GM23338 (cell line): ENCODE measurements at places on chromosomes 16 and 17. TPM values are rescaled to one million over a fixed set of nuclear protein-coding genes. Genes with fewer than 3 reads are reported as not detected.

The TP53TG3F gene
- total RNA-seq = not detected in 2 replicates

DNA sequence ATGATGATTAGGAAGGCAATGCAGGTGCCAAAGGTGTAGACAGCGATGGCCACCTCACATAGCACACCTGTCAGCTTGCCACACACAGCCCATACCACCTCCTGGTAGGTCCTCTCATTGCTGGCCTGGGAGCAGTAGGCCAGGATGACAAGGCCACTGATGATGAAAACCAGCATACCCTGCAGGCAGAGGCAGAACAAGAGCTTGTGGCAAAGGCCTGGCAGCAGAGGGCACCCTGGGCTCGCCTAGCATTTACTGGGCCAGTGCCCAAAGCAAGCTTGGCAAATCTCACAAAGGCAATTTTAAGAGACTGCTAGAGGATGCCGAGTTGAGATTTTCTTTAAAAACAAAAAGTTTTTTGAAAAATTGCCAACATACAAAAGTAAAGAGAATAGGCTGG, 5.9 kb downstream of the SLC38A7 start:
- H3K4me3 ChIP-seq = no peak overlapping the region
- peaks cover 1% of the 10 kb centered on the region; the same call in 1 of the 2 replicates for H3K4me1 ChIP-seq
- DNase-seq = no peak
- no peaks in the 10 kb centered on the region; the same call in 1 of the 2 replicates for H3K36me3 ChIP-seq
- no peaks in the 10 kb centered on the region for H3K27me3 ChIP-seq

The PRDM7 gene
- not detected in 2 replicates for total RNA-seq

The KCNJ12 gene
- 0.97 and 2.4 TPM in 2 replicates for total RNA-seq

DNA sequence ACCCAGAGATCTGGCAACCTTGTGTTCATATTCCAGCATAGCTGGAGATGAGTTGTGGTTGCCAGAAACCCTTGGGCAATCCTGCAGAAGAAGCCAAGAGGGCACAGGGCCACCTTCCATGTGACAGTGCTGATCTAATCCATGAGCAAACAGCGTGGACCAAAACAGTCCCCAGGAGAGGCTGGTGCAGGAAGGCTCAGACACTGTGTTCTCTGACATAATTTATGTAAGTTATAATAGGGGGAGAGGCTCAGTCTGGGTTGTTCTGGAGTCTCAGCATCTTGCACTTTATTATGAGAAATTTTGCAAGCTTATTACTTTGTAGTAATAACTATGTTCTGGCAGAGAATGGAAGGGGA, 273.9 kb downstream of the HAPSTR1 start:
- no peaks in the 10 kb centered on the region for H3K36me3 ChIP-seq
- no peak overlapping the region for H3K4me3 ChIP-seq
- no peak overlapping the region for H3K27ac ChIP-seq
- H3K4me1 ChIP-seq = no peaks in the 10 kb centered on the region

The TBC1D26 gene
- total RNA-seq = 0.23 and 2.8 TPM in 2 replicates

The PPY gene
- not detected in 2 replicates for total RNA-seq

The EARS2 gene
- total RNA-seq = 58.3 and 89.1 TPM in 2 replicates

DNA sequence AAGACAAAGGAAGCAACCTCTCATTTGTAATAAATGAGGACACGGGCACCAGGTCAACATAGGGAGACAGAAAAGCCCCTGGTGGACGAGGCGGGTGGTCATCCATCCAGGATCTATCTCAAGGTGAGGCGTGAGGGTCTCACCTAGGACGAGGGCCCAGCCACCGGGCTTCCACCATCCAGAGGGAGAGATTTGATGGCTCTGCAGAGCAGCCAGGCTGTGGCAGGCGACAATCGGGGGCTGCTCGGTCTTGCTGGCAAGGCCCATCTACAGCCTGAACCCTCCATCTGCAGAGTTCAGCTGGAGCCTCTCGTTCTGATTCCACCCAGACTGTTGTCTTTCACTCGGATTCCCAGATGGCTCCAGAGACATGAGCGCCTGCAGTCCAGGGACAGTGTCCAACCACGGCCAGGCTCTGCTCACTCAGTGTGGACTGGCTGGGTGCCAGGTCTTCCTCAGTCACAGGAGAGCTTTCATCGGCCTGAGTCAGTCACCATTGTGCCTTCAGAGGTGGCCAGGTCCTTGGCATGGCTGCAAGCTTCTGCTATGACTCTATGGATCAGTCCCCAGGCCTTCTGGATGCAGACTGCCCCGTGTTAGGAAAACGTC, 5.9 kb downstream of the LITAFD start:
- no peak overlapping the region for H3K27ac ChIP-seq
- no peak for DNase-seq
- peaks cover 11% of the 10 kb centered on the region; the same call in 1 of the 2 replicates for H3K4me1 ChIP-seq

The RASD1 gene
- total RNA-seq = 1.4 and 3.7 TPM in 2 replicates

DNA sequence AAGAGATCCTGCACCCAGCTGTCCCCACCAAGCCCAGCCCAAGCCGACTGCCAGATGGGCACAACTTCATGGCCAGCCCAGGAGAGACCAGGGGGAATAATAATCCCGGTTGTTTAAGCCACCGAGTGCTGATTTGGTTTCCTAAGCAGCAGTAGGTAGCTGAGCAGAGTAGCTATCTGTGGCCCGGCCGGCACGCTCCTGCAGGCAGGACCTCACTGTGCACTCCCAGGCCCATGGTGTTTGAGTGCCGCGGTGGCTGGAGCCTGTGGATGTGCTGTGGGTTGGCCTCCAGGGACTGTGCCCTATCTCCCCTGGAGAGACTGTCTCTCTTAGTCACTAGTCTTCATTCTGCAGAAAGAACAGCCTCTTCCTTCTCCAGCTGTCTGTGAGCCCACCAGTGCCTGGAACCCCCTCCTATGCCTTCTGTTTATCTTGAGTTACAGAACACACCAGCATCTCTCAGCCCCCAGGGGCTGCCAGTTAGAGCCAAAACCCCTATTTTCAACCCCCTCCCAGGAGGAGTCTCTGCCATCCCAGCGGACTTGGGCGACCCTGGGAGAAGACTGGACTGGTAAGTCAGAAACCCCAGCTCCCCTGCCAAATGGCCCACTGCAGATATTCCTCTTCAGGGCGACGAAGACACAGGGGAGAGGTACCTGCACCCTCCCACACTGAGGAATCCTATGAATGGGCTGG, 152.0 kb downstream of the SDK2 start:
- H3K27me3 ChIP-seq = no peaks in the 10 kb centered on the region
- no peaks in the 10 kb centered on the region for H3K36me3 ChIP-seq
- H3K27ac ChIP-seq = 0 out of 2 replicates have a peak overlapping the region, but pooled peaks have one; percentile 61
- peaks cover 14% of the 10 kb centered on the region for H3K4me1 ChIP-seq

DNA sequence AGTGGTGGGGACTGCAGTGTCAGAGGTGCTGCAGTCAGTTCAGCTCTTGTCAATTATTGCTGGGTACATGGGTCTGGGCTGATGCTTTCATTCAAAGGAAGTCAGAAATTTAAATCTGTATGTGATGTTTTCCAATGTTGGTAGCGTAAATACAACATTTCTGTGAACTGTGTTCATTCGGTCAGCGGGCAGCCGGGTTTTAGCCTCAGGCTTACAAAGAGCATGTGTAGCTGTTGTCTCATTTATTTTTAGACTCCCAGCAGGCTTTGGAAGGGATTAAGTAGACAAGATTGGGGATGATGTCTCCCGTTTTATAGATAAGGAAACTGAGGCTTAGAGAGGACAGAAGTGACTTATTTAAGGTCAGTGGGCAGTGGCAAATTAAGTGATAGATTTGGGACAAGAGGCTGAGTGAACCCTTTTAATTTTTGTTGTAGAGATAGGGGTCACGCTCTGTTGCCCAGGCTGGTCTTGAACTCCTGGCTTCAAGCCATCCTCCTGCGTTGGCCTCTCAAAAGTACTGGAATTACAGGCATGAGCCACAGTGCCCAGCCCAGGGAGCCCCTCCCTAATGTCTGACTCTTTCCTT, 8.1 kb downstream of the AQP8 start:
- no peak overlapping the region for H3K4me3 ChIP-seq
- no peaks in the 10 kb centered on the region for H3K4me1 ChIP-seq
- H3K36me3 ChIP-seq = no peaks in the 10 kb centered on the region

DNA sequence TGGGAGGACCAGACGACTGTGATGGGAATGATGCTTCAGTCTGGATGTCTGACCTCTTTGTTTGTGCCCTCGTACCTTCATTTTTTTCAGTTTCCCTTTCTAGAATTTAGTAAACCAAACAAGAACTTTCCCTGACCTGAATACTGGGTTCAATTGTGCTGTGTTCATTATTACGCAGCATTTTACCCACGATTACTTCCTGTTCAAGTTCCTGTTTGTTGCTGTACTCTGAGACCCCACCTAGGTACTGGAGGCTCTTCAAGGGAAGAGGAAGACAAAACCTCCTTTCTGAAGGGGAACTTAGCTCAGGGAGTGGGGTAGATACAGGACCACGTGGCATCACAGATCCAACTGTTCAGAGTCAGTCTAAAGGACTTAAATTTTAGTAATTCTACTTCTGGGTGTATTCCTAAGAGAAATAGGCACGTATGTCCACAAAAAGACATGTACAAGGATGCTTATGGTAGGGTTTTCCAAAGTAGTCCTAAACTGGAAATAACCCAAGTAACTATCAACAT, 9.2 kb upstream of the PRKCB start:
- no peaks in the 10 kb centered on the region for H3K36me3 ChIP-seq
- no peak overlapping the region for H3K4me3 ChIP-seq
- H3K4me1 ChIP-seq = no peaks in the 10 kb centered on the region
- DNase-seq = no peak

The GAS2L2 gene
- not detected in 2 replicates for total RNA-seq

The WFIKKN1 gene
- 6.8 and 11.2 TPM in 2 replicates for total RNA-seq

- no peak for DNase-seq
- H3K27ac ChIP-seq = no peak overlapping the region
- no peaks in the 10 kb centered on the region for H3K4me1 ChIP-seq
These were observed 572.2 kb upstream of the SOX9 start for GRCh38 chr17:71548540-71549190.

GRCh38 chr17:69078864-69079263, 18.1 kb upstream of the ABCA9 start:
- H3K27me3 ChIP-seq = no peaks in the 10 kb centered on the region
- no peak overlapping the region for H3K4me3 ChIP-seq
- no peaks in the 10 kb centered on the region; the same call in 1 of the 2 replicates for H3K36me3 ChIP-seq
- no peaks in the 10 kb centered on the region for H3K4me1 ChIP-seq
- no peak overlapping the region for H3K27ac ChIP-seq

DNA sequence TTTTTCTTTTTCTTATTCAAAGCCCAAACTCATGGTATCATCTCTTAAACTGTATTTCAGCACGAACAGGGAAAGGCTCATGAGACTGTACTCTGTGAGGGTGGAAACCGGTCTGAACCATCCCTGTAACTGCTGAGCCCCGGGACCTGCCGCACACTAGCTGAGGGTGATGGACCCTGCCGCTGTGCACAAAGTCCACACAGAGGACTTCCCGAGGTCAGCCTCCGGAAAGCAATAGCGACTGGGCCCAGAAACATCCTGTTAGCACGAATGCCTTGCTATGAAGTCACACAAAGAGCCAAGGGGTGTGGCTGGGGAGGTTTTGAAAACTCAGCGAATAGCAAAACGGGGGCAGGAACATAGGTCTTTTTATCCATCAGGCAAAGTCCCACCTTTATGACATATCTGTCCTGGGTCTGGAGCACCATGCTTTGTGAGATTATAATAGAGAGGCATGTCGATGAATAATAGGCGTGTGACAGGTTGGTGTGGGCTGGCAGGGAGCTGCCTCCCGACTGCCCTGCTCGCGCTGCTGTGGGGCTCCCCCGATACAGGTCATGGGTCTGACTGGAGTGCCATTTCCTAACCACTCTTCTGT, 33.4 kb downstream of the CDK5R1 start:
- H3K27me3 ChIP-seq = no peaks in the 10 kb centered on the region
- DNase-seq = peak; percentile 55
- peak overlapping the region; percentile 45 for H3K4me3 ChIP-seq
- no peaks in the 10 kb centered on the region for H3K36me3 ChIP-seq

The P2RX5 gene
- 11.6 and 13.6 TPM in 2 replicates for total RNA-seq

The DHRS7C gene
- total RNA-seq = not detected in 2 replicates

DNA sequence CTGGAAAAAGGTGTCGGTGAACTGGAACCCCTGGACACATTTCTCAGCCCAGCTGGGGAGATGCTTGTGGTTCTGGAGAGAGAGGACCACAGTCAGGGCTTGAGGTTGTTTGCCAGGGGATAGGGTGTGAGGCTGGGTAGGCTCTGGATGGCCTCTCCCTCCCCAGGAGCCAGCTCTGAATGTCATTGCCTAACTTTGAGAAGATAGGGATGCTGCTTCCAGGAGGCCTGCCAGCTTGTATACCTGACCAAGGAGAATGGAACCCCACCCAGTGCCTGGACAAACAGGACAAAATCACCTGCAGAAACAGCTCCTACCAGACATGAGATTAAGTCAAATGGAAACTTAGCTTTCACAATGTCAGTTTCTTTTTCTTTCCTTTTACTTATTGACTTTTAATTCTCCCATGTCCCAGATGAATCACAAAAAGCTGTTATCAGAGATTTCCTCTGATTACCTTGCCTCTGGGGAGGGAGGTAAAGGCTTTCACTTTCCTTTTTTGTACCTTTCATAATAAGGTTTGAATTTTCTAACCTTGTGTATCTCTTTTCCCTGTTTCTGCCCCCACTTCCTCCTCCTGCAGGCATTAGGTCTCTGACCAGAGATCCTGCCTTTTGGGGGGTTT, 29.8 kb upstream of the PLLP start:
- DNase-seq = no peak
- H3K36me3 ChIP-seq = no peaks in the 10 kb centered on the region
- no peak overlapping the region for H3K4me3 ChIP-seq
- peaks cover 18% of the 10 kb centered on the region for H3K4me1 ChIP-seq

DNA sequence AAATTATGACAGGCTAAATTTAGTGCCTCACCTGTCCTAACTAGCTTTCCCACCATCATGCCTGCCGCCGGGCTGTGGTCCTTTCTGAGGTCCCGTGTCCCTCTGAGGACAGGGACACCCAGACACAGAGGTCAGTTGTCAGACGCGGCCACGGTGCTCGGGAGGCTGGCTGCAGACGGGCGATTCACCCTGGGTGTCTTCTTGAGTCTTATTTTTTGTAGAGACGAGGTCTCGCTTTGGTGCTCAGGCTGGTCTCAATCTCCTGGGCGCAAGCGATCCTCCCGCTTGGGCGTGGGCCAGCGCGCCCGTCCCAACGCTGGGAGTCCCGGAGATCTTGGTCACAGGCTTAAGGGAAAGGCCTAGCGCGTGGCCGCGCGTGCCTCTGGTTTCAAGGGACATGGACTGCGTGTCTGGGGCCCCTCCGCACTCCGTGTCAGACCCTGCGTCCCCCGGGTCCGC, 797 bp upstream of the RAB11FIP3 start:
- no peak overlapping the region for H3K27ac ChIP-seq
- H3K27me3 ChIP-seq = peaks cover 43% of the 10 kb centered on the region
- DNase-seq = no peak
- peak overlapping the region; percentile 77 for H3K4me3 ChIP-seq
- peaks cover 8% of the 10 kb centered on the region for H3K4me1 ChIP-seq

The TLE7 gene
- 2.5 and 4.2 TPM in 2 replicates for total RNA-seq
